ENCODE measurements at places on chromosomes 13 and 19.

GRCh38 chr13:67033170-67033569 lies 197.0 kb downstream of the PCDH9 start:
- no peak for DNase-seq

- no peak for DNase-seq
Observed at GRCh38 chr19:6766357-6767080, 716 bp downstream of the SH2D3A start.

GRCh38 chr13:50721672-50721992 lies 121.9 kb downstream of the DLEU7 start:
- no peak for DNase-seq

DNA sequence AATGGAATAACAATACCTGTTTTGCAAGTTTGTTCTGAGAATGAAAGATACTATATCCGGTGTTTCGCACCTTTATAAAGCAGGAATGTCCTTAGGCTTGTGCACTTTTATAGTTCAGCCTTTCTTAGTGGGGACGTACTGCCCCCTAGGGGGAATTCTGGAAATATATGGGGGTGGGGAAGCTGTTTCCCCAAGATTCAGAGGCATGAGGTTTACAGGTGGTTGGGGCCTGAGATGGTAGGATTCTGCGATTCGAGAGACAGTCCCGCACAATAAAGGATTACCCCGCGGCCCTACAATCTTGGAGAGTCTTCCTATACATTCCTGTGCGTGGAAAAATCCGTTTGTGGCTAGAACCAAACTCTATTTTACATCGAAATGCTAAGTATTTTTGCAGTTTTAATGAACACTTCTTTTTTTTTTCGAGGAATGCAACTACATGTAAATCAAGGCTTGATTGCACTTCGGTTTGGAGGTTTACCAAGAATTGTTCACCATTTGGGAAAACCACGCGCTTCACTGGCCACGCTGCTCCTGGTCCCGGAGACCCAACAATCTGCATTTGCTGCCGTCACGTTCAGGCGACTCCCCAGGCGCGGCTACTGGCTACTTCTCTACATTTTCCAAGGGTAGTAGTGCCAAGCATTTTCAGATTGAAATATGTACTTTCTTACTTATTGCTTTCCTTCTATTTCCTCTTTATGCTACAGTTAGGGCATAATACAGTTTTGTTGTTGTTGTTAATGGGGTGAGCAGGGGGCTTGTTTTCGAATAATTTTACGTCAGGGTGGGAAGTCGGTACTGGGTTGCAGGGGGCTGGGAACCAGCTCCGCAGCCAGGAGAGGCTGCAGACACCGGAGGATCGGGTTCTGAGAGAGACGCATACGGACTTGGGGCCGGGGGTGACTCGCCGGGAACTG lies 830 bp downstream of the NEK5 start:
- peak; percentile 34 for DNase-seq

- DNase-seq: no peak
Observed at GRCh38 chr13:88887045-88887662, 1216.0 kb downstream of the SLITRK5 start.

- DNase-seq: peak; percentile 70
Observed at GRCh38 chr19:11203194-11204075, 6.1 kb upstream of the KANK2 start.

DNA sequence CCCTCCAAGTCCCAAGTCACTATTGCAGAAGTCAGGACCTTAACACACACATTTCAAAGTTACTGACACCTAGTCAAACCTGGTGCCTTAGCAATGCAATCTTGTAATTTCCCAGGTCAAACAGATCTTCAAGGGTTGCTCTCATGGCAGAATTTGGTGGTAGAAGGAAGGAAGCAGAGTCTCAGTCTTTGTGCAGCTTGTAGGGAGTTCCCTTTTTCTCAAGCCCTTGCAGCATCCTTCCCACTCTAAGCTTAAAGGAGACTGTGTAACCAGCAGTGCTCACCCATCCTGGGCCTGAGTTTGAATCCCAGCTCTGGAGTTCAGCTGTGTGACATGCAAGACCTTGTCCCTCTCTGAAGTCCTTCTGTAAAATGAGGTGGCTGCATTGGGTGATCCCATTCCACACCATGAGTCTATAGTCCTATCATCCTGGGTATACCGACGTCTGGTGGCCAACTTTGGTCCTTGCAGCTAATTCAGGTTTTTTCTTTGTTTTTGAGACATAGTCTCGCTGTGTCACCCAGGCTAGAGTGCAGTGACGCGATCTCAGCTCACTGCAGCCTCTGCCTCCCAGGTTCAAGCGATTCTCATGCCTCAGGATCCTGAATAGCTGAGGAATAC lies 9.8 kb downstream of the SIGLEC10 start:
- no peak for DNase-seq

GRCh38 chr19:52102782-52103181 lies 7.2 kb upstream of the ZNF841 start:
- no peak for DNase-seq

DNA sequence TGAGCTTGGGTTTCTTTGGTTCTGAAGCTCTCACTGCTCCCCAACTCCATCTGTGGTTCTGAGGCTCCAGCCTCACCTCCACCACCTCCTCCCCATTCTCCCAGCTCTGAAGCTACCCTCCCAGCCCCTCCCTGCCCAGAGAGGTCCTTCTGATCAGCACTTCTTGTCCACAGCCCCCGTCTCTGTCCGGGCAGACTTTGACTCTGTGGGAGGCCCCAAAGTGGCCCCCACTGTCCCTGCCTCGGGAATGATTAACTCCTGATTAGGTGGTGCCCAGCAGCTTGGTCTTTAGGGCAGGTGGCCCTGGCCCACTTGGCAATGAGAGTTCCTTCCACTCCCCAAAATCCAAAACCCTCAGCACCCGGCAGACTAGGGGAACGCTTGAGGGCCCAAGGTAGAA lies 14.4 kb downstream of the EVI5L start:
- DNase-seq: no peak

DNA sequence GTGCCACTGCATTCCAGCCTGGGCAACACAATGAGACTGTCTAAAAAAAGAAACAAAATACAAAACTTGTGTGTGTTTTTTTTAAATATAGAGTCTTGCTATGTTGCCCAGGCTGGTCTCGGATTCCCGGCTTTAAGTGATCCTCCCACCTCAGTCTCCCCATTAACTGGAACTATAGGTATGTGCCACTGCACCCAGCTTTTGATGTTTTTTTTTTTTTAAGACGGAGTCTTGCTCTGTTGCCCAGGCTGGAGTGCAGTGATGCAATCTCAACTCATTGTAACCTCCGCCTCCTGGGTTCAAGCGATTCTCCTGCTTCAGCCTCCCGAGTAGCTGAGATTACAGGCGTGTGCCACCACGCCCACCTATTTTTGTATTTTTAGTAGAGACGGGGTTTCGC lies 37.0 kb downstream of the SUGP2 start:
- DNase-seq: no peak

DNA sequence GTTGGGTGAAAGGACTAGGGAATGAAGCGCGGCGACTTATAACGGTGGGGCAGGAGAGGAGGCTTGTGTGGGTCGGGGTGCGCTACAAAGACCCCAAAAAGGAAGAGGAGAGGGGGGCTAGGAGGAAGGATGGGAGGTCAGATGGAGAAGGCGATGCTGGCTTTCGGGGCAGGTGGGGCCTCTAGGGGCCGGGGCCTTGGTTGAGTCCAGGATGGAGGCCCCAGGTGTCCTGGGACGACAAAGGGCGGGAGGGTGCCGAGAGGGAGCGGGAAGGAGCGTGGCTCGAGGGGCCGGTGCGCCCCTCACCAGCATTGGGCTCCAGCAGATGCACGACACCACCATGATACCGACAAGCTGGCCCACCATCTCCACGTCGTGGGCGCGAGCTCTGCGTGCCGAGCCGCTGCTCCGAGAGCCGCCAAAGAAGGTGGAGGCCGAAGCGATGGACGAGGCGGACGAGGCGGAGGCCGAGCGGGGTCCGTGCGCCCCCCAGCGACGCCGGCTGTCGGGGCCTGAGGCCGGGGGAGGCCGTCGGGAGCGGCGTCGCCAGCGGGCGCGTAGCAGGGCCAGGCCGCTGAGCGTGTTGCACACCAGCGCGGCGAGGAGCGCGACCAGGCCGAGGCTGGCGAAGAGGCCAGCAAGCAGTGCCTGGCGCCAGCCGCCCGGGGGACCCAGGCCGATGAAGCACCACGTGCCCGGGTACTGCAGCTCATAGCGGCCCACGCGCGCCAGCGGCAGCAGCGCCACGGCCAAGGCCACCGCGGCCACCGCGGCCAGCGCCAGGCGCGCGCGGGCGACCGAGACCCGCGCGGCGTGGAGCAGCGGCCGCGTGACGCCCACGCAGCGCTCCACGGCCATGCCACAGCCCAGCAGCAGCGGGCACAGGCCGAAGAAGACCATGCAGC lies 1.8 kb downstream of the PTGER1 start:
- DNase-seq: no peak

- DNase-seq: no peak
Observed at GRCh38 chr13:30774214-30774730, 38.9 kb downstream of the ALOX5AP start.

GRCh38 chr13:30926781-30927180 lies 5.7 kb upstream of the TEX26 start:
- DNase-seq: no peak

DNA sequence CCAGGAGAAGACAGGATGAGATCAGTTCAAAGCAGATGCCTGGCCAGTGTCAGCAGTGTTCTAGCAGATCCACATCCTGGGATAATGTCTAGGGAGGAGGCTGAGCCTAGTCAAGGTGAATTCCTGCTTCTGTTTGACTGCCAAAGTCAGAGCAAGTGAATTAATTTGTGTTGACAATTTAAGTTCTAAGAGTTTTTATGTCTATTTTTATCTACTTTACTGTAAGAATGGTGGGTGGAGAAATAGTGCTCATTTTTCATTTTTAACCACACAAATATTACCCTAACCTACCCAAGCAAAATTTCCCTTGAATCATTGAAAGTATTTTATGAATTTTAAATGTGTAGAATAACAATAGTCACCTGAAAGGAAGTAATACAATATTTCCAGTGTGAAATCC lies 207.6 kb upstream of the SLC10A2 start:
- DNase-seq: no peak

DNA sequence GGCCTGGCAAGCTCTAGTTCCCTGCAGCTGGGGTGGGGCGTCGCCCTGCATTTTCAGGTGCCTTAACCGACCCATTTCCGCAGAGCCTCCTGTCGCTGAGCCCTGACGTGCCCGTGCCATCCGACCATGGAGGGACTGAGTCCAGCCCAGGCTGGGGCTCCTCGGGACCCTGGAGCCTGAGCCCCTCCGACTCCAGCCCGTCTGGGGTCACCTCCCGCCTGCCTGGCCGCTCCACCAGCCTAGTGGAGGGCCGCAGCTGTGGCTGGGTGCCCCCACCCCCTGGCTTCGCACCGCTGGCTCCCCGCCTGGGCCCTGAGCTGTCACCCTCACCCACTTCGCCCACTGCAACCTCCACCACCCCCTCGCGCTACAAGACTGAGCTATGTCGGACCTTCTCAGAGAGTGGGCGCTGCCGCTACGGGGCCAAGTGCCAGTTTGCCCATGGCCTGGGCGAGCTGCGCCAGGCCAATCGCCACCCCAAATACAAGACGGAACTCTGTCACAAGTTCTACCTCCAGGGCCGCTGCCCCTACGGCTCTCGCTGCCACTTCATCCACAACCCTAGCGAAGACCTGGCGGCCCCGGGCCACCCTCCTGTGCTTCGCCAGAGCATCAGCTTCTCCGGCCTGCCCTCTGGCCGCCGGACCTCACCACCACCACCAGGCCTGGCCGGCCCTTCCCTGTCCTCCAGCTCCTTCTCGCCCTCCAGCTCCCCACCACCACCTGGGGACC lies 1.2 kb downstream of the ZFP36 start:
- no peak for DNase-seq

- no peak for DNase-seq
Observed at GRCh38 chr13:49586717-49587116, 1.4 kb upstream of the RCBTB1 start.

DNA sequence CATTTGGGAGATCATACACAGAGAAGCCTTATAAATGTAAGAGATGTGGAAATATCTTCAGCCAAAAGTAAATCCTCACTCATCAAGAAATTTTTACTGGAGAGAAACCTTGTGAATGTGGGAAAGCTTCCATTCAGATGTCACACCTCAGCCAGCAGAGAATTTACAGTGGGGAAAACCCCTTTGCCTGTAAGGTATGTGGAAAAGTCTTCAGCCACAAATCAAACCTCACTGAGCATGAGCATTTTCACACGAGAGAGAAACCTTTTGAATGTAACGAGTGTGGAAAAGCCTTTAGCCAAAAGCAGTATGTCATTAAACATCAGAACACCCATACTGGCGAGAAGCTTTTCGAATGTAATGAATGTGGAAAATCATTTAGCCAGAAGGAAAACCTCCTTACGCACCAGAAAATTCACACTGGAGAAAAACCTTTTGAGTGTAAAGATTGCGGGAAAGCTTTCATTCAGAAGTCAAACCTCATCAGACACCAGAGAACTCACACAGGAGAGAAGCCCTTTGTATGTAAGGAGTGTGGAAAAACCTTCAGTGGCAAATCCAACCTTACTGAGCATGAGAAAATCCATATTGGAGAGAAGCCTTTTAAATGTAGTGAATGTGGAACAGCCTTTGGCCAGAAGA lies 21.5 kb downstream of the ZNF146 start:
- no peak for DNase-seq

DNA sequence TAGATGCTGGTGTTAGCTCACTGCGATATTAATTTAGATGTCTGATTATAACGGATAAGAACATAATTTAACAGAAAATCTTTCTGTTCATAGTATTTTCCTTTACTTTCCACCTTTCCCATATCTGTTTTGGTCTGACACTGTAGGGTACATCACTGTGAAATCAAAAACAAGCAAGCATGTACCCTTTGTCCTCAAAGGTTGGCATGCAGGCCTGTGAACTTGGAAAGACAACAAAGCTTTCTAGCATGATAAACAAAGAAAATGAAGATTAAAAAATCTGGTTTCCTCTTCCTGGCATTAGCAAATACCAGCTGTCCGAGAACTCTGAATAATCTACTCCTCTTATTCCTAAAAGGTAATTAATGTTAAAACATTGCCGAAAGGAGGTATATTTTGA lies 31.6 kb downstream of the THSD1 start:
- DNase-seq: no peak

DNA sequence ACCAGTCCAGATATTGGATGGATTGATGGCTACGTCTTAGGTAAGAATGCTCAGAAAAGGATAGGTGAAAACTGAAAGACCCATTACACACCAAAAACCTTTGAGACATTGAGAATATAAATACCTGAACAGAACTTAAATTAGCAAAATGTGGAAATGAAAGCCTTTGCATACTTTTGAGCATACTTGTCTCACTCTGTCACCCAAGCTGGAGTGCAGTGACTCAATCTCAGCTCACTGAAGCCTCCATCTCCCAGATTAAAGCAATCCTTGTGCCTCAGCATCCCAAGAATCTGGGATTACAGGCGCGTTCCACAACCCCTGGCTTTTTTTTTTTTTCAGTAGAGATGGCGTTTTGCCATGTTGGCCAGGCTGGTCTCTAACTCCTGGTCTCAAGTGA lies 695.3 kb downstream of the DACH1 start:
- DNase-seq: no peak

DNA sequence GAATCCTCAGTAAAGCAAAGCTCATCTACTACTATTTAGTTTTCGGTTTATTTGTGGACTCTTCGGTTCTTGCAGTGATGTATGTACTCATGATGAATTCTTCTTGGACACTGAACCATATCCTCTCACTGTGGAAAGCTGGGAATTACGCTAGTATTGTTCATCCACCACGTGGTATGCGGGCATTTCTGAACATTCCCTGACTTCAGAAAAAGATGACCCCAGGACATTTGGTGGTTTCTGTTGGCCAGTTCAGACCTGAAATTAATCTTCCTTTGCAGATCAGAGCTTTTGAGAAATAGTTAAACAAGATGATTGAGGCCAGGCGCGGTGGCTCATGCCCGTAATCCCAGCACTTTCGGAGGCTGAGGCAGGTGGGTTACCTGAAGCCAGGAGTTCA lies 25.3 kb upstream of the FBN3 start:
- DNase-seq: no peak
